ENCODE measurements at places on chromosomes 5 and 9.

DNA sequence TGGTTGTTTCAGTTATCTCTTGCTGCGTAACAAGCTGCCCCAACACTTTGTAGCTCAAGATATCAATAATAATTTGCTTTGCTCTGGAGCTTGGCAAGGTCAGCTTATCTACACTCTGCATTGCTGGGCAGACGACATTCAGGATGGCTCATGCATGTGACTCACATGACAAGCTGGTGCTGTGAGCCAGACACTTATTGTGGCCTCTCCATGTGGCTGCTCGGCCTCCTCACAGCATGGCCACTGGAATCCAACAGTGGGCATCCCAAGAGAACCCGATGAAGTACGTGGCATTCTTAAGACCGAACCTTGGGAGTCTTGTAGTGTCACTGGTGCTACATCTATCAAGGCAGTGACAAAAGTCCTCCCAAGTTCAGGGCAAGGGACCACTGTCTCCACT is 94.2 kb upstream of the MVB12B start:
- no peak for DNase-seq

DNA sequence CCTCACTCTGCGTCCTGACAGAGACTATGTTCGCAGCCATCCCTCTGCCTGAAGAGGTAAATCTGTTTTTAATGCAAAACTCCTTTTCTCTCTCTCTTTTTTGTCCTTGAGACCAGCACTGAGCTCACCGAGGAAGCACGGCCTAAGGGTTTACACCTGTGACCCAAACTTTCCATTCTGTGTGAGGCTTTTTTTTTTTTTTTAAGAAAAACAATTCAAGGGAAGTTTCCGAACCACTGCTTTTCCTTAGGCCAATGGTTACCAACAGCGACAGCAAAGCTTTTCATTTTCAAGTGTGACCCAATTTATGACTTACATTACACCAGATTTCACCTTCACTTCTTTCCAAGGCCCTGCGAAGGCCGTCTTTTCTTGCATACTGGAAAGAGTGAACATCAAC is 205.9 kb downstream of the EFNA5 start:
- no peak for DNase-seq

- DNase-seq: no peak
Measured at GRCh38 chr5:143108498-143109128, 294.9 kb downstream of the NR3C1 start.

- DNase-seq: no peak
Measured at GRCh38 chr5:527646-528628, 3.7 kb upstream of the SLC9A3 start.

Measured in substantia nigra (tissue), 51 donors.